ENCODE measurements at places on chromosomes 12 and 14. TPM values are rescaled to one million over a fixed set of nuclear protein-coding genes. Genes with fewer than 3 reads are reported as not detected.

DNA sequence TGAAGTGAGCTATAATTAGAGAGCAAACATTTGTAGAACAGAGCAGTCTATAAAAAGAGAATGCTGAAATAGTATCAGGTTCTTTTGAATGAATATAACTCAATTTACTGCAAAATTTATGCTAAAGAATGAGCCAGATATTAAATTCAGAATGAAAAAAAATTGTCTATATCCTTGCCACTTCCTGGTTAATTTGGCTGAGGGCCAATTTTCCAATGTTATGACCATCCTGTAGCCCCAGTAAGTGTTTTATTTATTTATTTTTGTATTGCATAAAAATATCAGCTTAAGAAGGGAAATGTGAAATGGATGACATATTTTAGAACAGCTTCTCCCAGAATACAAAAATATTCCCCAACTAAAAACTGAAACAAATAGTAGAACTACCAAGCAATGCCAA lies 263.4 kb downstream of the SOX5 start:
- no peak for DNase-seq

DNA sequence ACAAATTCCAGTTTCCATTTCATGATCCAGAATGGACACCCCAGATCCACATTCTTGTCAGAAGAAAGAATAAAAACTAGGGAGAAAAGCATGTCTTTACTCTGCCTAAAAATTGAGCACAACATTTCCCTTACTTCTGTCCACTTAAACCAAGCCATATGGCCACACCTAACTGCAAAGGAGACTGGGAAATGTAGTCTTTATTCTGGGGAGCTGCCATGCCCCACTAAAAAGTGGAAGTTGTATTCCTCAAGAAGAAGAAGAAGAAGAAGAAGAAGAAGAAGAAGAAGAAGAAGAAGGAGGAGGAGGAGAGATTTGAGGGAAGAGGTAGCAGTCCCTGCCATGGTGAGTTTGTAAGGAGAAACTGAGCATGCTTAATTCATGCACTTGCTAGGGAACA lies 84.5 kb downstream of the GPR65 start:
- no peak for DNase-seq

DNA sequence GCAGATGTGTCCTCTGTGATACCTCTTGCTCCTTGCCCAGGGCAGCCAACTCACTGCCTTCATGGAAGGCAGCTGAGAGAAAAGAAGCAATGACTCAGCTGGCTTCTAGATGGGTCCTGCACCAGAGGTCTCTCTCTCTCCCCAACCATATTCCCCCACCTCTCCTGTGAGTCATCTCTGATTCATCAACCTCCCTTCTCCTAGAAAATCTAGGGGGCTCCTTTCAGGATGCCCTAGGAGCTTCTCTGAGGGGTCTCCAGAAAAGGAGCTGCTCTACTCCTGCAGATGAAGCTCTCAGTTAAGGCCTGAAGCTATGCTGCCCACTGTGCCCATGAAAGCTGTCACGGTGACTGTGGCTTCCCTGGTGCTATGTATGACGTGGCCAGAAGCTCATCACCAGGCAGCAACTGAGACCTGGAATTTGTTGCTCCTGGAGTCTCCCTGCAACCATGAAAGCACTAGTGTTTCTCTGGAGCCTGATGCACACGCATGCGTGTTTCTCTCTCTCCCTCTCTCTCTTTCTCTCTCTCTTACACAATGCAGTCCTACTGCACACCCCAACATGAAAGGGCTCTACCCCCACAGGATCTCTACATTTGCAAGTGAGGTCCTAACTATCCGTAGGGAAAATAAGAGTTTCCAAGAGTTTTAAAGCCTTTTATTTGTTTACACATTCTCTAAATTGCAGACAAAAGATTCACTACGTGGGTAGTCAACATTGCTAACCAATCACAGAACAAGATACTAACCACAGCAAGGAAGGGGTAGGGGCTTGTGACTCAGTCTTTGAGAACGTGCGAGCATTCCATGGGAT lies 285.3 kb downstream of the DPF3 start:
- no peak for DNase-seq

- no peak for DNase-seq
These were observed 23.0 kb downstream of the PDE6H start for GRCh38 chr12:14995583-14996425.

DNA sequence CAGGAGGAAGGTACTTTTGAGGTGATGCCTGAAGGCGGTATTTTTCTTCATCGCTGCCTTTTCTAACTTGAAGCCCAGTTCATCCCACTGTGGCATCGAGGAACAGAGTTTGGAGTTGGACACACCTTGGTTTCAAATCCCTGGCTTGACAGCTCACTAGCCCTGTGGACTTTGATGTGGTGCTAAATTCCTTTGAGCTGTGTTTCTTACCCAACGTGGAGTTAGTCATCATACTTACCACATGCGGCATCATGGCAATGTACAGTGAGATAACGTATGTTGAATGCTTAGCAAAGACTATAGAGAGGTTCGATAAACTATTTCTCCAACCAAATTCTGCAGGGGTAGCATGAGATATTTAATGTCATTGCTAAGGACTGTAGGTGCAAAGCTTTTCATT lies 3.4 kb downstream of the PLEKHG3 start:
- no peak for DNase-seq

MED13L gene
- 48.1 TPM for polyA plus RNA-seq

ADIPOR2 gene
- polyA plus RNA-seq: 26.6 TPM

GRCh38 chr14:75427482-75428229 lies at the start of gene JDP2:
Gene JDP2 (plus strand): TSS chr14:75428022. CDS start chr14:75437921, 9,899 bp downstream.
- DNase-seq: peak; percentile 94
